Activated CD4-positive, alpha-beta T cell treated with anti-CD3 and anti-CD28 coated beads for 36 hours (primary cell): ENCODE measurements at places on chromosomes 2 and 18. TPM values are rescaled to one million over a fixed set of nuclear protein-coding genes. Genes with fewer than 3 reads are reported as not detected.

Gene TNFRSF11A
- 6.9 TPM for total RNA-seq

Gene CCDC178
- total RNA-seq, result not detected

Gene RAB17
- total RNA-seq, result 0.30 TPM

Gene DNAH7
- not detected for total RNA-seq

Gene NEU4
- total RNA-seq, result 0.76 TPM

Gene ANKRD30BL
- not detected for total RNA-seq

Gene BUB1
- 115 TPM for total RNA-seq

Gene FASTKD1
- total RNA-seq, result 39.7 TPM

Gene PSTPIP2
- 15.3 TPM for total RNA-seq

Gene CSRNP3
- not detected for total RNA-seq
